Right lobe of liver (tissue), 6 donors: ENCODE measurements at places on chromosomes 16 and 17.

DNA sequence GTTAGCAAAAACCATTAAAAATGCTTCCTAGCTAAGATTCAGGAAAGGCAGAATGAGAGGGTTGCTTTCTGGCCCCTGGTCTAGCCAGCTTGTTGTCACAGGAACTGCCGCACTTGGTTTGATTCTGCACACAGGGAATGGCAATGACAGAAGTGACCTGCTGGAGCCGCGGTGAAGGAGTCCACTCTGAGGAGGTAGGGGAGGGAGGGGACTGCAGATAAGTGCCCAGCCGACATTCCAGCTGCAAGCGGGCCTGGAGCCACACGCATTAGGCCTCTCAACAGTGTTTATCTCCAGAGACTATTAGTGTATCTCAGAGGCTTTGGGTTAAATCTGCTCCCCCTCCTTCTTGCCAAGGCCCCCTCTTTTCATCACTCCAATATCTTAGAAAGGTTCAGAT, 38.6 kb downstream of the CDRT15 start:
- DNase-seq, result no peak

DNA sequence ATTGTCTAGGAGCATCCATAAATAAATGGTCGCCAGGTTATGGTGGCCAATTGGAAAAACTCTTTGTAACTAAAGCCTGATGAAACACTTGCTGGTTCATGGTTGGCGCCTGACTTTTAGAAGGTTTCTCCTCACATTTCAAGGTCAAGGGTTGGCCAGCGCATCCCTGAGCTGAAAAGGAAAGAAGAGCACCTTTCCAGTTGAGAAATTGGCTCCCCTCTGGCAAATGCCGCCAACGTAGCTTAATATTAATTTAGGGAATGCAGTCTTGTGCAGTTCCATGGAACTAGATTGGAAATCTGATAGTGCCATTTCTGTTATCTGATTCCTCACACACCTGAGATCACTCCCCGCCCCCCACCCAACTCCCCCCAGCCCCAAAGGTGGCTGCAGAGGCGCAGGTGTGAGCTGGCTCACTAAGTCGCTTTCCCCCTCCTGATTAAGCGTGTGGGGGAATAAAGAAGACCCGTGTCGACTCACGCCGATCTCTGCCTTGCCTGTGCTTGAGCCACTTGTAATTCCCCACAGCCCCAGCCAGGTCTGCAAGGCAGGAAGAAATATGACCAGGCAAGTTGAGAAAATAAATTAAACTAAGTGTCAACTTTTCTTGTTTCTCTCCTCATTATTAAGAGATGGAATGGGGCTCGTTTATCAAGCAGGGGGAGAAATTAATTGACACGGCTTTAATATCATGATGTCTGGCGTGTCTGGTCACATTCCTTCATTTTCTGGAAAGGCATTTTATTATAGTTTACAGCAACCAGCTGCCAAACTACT, 157.7 kb downstream of the CCDC182 start:
- no peak for DNase-seq

DNA sequence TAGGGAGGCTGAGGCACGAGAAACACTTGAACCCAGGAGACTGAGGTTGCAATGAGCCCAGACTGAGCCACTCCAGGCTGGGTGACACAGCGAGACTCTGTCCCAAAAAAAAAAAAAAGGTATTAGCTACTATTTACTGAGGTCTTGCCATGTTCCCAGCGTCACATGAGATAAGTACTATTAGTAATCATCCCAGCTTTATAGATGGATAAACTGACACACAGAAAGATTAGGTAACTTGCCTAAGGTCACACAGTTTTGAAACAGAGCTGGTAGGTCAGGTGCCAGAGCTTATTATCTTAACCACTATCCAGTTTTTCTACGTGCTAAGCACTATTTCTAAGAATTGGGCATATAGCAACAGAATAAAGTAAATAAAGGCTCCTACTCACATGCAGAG, 51.6 kb downstream of the TEX14 start:
- DNase-seq, result no peak

DNA sequence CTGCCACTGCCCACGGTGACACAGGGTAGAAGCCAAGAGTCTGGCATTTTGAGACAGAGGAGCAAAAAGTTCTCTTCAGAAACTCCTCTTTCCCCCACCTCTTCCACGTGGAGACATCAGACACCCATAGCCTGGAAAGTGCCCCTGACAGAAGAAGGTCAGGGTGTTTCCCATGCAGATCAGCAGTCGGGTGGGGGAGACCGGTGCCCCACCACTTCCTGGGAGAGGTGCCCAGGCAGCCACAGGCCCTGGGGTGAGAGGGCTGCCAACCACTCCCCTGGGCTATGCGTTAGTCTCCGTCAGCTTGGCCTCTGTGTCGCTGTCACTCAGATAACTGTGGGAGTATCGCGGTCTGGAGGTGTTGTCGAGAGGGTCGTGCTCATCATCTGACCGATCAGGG, 31.5 kb downstream of the PIPOX start:
- DNase-seq, result no peak

GRCh38 chr17:17446666-17447155, 30.1 kb upstream of the MED9 start:
- DNase-seq, result no peak

DNA sequence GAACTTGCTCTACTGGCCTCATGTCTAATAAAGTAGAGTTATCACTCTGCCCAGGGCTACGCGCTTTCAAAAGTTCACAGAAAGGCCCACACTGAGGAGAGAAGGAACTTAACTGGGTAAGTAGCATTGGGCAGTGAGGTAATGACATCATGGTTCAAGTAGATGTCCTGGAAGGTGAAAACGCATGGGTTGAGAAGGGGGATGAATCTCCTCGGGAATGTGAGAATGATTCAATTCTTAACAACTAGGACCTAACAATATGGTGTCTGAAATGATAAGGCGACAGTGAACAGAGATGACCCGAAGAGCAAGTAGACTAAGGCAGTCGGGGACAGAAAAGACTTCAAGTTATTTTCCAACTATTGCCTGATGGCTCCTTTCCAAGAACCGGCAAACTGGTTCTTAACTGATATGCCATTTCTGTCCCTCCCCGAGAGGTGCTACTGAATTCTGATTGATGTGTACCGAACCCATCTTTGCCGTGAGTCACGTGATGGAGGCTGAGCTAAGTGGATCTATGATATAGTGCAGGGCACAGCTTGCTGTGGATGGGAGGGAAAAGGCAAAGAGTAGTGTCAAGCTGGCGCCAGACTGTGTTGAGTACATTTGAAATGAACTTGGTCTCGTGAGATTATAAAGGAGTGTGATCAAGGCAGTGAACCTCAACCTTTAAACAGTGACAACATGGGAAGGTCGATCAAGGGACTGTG, 44.1 kb downstream of the MARCHF10 start:
- no peak for DNase-seq

GRCh38 chr16:21598206-21598605, 1.2 kb upstream of the METTL9 start:
- no peak for DNase-seq

DNA sequence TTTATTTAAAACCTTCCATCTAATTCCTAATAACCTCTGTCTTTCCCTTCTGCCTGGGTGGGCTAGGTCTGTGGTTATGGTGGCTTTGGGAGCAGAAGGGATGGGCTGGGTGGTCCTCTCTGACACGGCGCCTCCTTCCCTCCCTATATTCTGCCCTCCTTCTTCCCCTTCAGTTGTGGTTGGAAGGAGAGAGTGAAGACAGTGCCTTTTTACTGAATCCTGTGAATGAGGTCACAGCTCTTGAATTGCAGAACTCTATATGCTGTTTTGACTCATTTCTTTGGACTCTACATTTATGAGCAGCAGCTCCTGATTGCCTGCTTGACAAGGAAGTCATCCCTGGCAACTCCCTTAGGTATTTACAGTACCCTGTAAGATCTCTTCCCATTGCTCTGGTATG, 256.0 kb upstream of the ELAC2 start:
- DNase-seq, result no peak

GRCh38 chr16:29678691-29679267, at the start of gene QPRT:
Gene QPRT (plus strand): TSS chr16:29679180. CDS start chr16:29679198, 18 bp downstream.
- DNase-seq, result peak; percentile 86

DNA sequence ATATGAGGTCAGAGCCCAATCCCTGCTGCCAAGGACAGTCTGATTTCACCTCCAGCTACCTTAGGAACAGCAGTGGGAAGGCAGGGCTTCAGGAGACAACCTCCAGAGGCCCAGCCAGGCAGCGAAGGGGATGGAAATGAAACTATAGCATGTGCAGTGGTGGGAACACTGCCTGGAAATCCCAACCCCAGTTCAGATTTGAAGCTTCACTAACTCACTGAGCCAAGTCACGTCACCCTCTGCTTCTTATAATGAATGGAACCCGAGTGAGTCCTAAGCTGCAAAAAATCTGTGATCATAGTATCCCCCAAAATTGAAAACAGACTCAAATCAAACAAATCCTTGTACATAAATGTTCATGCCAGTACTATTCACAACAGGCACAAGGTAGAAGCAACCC, 36.0 kb upstream of the SLC39A11 start:
- no peak for DNase-seq

GRCh38 chr17:28944862-28945741, 6.2 kb downstream of the PHF12 start:
- no peak for DNase-seq

DNA sequence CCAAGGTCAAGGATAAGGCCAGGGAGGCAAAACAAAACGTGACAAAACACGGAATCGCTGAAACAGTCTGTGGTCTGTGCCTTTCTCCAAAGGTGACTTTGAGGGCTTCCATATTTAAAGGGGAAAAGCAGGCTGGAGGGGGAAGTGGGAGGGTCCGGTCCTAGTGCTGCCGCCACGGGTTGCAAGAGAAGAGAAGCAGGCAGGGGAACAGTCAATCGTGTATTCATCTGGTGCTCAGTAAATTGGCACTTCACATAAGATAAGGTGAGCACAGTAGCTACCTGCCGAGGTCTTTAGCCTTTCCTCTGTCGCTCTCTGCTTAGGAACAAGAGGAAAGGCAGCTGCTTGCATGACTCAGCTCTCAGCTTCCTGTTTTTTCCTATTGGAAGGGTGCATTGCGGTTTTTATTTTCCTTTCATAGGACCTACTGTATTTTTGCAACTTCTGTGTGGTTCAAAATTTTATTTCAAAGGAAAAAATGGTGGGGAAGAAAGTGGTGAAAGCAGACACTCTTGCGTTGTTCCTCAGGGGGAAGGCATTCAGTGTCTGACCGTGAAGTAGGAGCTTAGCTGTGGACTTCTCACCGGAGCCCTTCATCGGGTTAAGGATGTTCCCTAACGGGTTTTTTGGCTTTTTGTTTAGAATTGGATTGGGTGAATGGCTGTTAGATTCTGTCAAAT, 7.1 kb upstream of the LGALS3BP start:
- no peak for DNase-seq

- DNase-seq, result no peak
These were observed 337.0 kb upstream of the DYNLRB2 start for GRCh38 chr16:80203821-80204220.

DNA sequence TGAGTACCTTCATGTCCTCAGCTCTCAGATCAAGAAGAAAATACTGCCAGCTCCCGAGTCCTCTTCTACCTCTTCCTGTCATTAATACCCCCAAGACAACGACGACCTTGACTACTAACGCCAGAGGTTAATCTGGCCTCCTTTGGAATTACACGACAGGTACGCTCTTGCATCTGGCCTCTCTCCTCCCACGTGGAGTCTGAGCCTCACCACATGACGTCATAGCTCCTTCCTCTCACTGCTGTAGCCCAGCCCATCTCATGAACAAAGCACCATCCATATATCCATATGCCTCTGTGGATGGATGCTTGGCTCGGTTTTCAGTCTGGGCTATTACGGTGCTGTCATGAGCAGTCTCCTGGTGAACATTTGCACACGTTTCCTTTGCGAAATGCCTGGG, 110.2 kb upstream of the TNRC6C start:
- DNase-seq, result no peak

DNA sequence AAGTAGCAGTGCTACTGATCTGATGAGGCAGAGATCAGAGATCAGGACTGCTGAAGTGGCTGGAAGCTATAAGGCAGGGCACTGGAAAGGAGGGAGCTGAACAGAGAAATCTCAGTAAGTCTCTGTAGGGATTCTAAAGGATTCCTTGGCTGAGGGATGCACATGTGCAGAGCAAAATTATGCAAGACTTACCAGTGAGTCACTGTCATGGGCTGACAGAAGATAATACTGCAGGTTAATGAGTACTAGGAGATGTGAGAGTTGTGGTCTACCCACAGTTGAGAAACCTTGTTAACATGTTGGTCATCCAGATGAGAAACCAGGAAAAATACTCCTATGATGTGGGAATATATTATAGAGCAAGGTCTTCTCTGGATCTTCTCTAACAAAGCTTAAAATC, 378.1 kb downstream of the HAPSTR1 start:
- DNase-seq, result no peak

DNA sequence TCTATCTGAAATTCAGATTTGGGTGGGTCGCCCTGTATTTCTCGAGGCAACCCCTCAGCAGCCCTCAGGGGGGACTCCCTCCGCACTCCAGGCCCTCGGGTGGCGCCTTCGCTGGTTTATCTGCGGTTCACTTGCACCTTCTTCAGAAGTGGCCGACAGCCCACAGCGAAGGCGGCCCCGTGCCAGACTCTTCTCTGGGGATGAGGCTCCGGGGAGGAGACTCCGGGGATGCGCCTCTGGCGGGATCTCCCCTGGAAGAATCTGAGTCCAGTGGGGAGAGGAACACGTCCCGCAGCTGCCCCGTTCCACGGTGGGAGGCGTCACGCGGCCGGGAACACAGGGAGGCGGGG, 63.9 kb upstream of the DNAJA2 start:
- DNase-seq, result peak; percentile 65

DNA sequence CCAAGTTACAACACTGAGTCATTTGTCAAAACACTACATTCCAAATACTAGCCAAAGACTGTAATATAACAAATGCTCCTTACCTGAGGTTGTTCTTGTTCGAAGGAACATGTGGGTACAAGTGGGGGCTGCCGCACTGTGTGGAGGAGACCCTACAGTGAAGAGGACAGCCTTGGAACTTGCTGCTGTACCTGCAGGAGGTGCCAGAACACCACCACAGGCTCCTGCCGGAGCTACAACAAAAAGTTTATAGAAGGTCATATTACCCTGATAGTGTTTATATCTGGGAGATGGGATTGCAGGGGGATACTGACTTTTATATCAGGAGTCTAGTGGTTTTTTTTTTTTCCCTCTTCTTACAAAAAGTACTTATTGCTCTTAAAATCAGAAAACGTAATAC, 37.8 kb upstream of the ALDH3A1 start:
- DNase-seq, result no peak

- DNase-seq, result peak; percentile 83
These were observed 59.8 kb upstream of the FBXO47 start for GRCh38 chr17:39026980-39027451.

GRCh38 chr16:78463591-78463990, 364.1 kb downstream of the WWOX start:
- DNase-seq, result no peak

DNA sequence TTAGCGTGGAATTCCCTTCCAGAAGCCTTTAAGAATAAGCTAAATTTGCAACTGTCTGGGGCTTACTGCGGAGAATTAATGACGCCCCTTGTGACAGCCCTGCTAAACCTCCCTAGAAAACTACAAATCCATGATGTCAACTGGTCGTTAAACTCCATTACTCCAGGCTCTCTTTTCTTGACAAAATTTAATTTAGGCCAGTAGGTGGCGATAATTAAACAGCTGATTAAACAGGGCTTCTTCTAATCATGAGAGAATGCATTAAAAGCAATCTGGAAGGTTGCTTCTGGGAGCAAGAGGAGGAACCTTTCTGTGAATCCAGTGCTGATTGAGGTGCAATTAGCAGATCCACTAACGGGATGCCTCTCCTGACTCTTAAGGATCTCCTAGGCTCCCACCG, 8.1 kb upstream of the NLRP1 start:
- no peak for DNase-seq
